ENCODE measurements at places on chromosomes 11 and 22. TPM values are rescaled to one million over a fixed set of nuclear protein-coding genes. Genes with fewer than 3 reads are reported as not detected.
A peak's percentile ranks its signal among the peaks of the same experiment; 100 is the strongest.

APOL5 gene
- not detected for total RNA-seq

TMA7B gene
- total RNA-seq: not detected

YPEL1 gene
- 1.6 TPM for total RNA-seq

ADORA2A gene
- total RNA-seq: 19.4 TPM

CBLIF gene
- not detected for total RNA-seq

CSNK2A3 gene
- total RNA-seq: 0.78 TPM

HORMAD2 gene
- total RNA-seq: not detected

APOBEC3H gene
- not detected for total RNA-seq

NXPE4 gene
- not detected for total RNA-seq

LMO2 gene
- total RNA-seq: 8.0 TPM

OOSP4A gene
- not detected for total RNA-seq

TLCD5 gene
- total RNA-seq: 3.0 TPM

KCNJ1 gene
- not detected for total RNA-seq

SHANK2 gene
- 94.9 TPM for total RNA-seq

CFAP300 gene
- not detected for total RNA-seq

DNA sequence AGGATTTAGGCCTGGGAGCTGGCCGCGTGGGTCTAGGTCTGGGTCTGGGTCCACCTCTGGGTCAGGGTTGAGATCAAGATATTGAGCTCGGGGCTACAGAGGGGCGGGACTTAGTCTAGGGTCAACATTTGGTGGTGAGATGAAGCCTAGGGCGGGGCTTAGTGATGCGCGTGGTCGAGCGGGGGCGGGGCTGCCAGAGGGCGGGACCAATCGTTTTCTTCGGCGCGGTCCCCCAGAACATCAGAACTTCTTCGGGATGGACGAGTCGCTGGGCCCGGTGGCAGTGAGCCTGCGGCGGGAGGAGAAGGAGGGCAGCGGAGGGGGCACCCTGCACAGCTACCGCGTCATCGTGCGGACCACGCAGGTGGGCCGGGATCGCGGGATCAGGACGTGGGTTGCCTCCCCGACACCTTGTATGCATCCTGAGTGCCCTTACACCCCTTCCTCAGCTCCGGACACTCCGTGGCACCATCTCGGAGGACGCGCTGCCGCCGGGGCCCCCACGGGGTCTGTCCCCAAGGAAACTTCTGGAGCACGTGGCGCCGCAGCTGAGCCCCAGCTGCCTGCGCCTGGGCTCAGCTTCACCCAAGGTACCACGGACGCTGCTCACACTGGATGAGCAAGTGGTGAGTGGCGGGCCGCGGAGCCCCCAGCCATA is 4.2 kb downstream of the SIPA1 start:
- H3K4me3 ChIP-seq: no peak overlapping the region
- no peaks in the 10 kb centered on the region for H3K36me3 ChIP-seq
- DNase-seq: no peak
- no peak overlapping the region for H3K27ac ChIP-seq
- no peaks in the 10 kb centered on the region for H3K27me3 ChIP-seq
- peaks cover 23% of the 10 kb centered on the region for H3K4me1 ChIP-seq

DNA sequence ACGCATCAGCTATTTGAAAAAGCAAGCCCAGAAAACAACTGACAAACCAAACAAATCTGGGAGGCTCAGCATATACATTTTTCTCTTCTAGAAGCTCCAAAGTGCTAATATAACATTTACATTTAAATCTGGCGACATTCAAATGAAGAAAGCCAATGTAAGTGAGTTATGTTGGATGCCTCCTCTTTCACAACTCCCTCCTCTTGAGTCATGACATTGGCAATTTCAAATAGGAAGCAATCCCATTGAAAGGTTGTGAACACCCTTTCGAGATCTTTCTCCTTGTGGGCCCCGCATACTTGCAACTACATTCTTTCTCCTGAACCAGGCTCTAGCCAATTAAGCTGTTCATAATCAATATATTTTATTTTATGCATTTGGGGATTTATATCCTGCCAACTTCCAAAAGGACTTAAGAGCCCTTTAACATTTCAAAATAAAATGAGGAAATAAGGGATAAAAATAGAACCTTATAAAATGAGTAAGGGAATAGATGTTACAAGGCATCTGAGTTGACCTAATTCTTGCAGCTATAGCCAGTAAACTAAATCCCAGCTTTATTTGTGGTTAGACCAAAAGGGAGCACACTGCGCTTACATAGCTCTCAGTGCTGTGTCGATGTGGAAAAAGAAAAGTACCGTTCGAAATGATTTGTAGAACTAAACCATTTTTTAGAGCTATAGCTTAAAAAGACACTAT is 129.5 kb upstream of the SESN3 start:
- no peak for DNase-seq
- no peak overlapping the region for H3K27ac ChIP-seq
- H3K4me3 ChIP-seq: no peak overlapping the region
- H3K4me1 ChIP-seq: peaks cover 15% of the 10 kb centered on the region
- no peaks in the 10 kb centered on the region for H3K27me3 ChIP-seq

GRCh38 chr11:110317516-110317932 is 21.1 kb upstream of the RDX start:
- no peaks in the 10 kb centered on the region for H3K36me3 ChIP-seq
- no peaks in the 10 kb centered on the region for H3K27me3 ChIP-seq
- H3K4me1 ChIP-seq: peaks cover 9% of the 10 kb centered on the region
- no peak overlapping the region for H3K27ac ChIP-seq

- H3K4me1 ChIP-seq: no peaks in the 10 kb centered on the region
- H3K4me3 ChIP-seq: no peak overlapping the region
- H3K27me3 ChIP-seq: no peaks in the 10 kb centered on the region
Observed at GRCh38 chr11:30917859-30918478, 331.8 kb upstream of the MPPED2 start.

- peak overlapping the region; percentile 93 for H3K27ac ChIP-seq
- no peaks in the 10 kb centered on the region for H3K36me3 ChIP-seq
- DNase-seq: no peak
- H3K27me3 ChIP-seq: no peaks in the 10 kb centered on the region
Observed at GRCh38 chr11:93196816-93197379, 893 bp downstream of the SLC36A4 start.

- H3K27me3 ChIP-seq: no peaks in the 10 kb centered on the region
- peaks cover 2% of the 10 kb centered on the region for H3K4me1 ChIP-seq
- H3K4me3 ChIP-seq: no peak overlapping the region
- H3K36me3 ChIP-seq: no peaks in the 10 kb centered on the region
- no peak for DNase-seq
- H3K27ac ChIP-seq: no peak overlapping the region
Observed at GRCh38 chr11:9815486-9816136, 151.7 kb downstream of the SWAP70 start.

GRCh38 chr11:45083544-45084087 is 62.8 kb upstream of the PRDM11 start:
- H3K27ac ChIP-seq: no peak overlapping the region
- no peaks in the 10 kb centered on the region for H3K36me3 ChIP-seq
- no peak for DNase-seq
- no peak overlapping the region for H3K4me3 ChIP-seq

- DNase-seq: no peak
- H3K4me3 ChIP-seq: no peak overlapping the region
- no peaks in the 10 kb centered on the region for H3K27me3 ChIP-seq
- peaks cover 51% of the 10 kb centered on the region for H3K4me1 ChIP-seq
- H3K27ac ChIP-seq: no peak overlapping the region
Observed at GRCh38 chr11:94150704-94151685, 22.4 kb downstream of the PANX1 start.

GRCh38 chr11:12897867-12898266 is 111.2 kb upstream of the RASSF10 start:
- no peak for DNase-seq
- H3K27me3 ChIP-seq: no peaks in the 10 kb centered on the region
- H3K4me1 ChIP-seq: peaks cover 33% of the 10 kb centered on the region
- peaks cover 2% of the 10 kb centered on the region for H3K36me3 ChIP-seq

- H3K4me3 ChIP-seq: no peak overlapping the region
- no peaks in the 10 kb centered on the region for H3K36me3 ChIP-seq
- H3K4me1 ChIP-seq: no peaks in the 10 kb centered on the region
- no peak overlapping the region for H3K27ac ChIP-seq
- DNase-seq: no peak
- no peaks in the 10 kb centered on the region for H3K27me3 ChIP-seq
Observed at GRCh38 chr22:37406441-37407235, 20.6 kb downstream of the ELFN2 start.

DNA sequence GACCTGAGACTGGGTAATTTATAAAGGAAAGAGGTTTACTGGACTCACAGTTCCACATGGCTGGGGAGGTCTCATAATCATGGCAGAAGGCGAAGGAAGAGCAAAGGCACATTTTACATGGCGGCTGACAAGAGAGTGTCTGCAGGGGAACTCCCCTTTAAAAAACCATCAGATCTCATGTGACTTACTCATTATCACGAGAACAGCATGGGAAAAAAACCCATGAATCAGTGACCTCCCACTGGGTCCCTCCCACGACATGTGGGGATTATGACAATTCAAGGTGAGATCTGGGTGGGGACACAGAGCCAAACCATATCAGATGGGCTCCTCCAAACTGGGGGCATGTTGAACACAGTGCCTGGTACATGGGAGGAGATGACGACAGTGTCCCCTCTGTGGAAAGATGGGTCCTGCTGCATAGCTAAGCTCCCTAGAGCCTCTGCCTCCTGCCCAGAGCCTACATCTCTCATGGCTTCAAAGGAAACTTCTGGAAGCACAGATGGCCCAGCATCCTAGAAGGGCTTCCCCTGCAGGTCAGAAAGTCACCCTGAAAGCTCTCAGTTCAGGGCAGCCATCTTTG is 46.1 kb downstream of the MYEOV start:
- no peaks in the 10 kb centered on the region for H3K36me3 ChIP-seq
- DNase-seq: no peak
- no peak overlapping the region for H3K4me3 ChIP-seq
- peaks cover 15% of the 10 kb centered on the region for H3K4me1 ChIP-seq

- no peaks in the 10 kb centered on the region for H3K27me3 ChIP-seq
- no peak overlapping the region for H3K4me3 ChIP-seq
- no peaks in the 10 kb centered on the region for H3K4me1 ChIP-seq
- H3K36me3 ChIP-seq: no peaks in the 10 kb centered on the region
Observed at GRCh38 chr11:131642756-131643531, 272.5 kb downstream of the NTM start.

- no peak overlapping the region for H3K4me3 ChIP-seq
- H3K36me3 ChIP-seq: no peaks in the 10 kb centered on the region
- no peak for DNase-seq
- no peak overlapping the region for H3K27ac ChIP-seq
Observed at GRCh38 chr11:62491571-62492329, 54.9 kb downstream of the AHNAK start.

DNA sequence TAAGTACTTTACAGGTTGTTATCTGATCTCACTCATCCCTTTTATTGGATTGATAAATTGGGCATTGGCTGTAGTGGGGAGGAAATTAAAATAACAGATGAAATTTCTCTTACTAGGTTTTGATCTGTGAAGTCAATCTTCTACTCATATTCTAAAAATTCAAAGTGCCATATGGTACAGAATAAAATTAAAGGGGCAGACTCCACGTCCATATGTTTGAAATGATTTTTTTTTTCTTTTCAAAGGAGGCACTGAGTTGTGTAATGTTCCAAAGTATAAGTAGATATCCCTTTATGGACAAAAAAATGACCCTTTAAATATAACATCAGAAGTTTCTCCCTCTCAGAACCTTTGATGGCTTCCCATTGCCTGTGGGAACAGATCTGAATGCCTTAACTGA is 207.4 kb downstream of the DBX1 start:
- peaks cover 49% of the 10 kb centered on the region for H3K4me1 ChIP-seq
- H3K27ac ChIP-seq: peak overlapping the region; percentile 32
- H3K27me3 ChIP-seq: no peaks in the 10 kb centered on the region
- no peak overlapping the region for H3K4me3 ChIP-seq

- H3K27me3 ChIP-seq: no peaks in the 10 kb centered on the region
- no peak overlapping the region for H3K27ac ChIP-seq
- H3K4me1 ChIP-seq: peaks cover 19% of the 10 kb centered on the region
- H3K36me3 ChIP-seq: peaks cover 7% of the 10 kb centered on the region
- DNase-seq: no peak
Observed at GRCh38 chr22:32407312-32407711, 4.7 kb downstream of the RTCB start.

DNA sequence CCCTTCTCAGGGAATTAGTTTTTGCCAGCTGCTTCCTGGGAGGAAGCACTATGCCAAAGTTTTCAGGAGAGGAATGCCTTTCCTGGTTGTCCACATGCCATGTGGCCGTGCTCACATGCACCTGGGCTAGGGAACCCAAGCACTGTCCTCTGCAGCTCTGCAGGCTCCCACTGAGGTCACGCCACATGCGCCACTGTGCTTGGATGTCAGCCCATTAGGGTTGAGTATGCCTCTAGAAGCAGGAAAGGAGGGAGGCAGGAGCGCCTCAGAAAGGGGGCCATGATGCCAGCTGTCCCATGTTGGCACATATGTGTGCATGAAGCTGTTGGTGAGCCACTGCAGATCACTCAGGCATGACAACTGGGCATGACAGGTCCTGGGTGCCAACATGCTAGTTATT is 81.6 kb upstream of the SUSD2 start:
- no peak overlapping the region for H3K27ac ChIP-seq
- H3K4me1 ChIP-seq: no peaks in the 10 kb centered on the region
- DNase-seq: no peak
- peaks cover 21% of the 10 kb centered on the region for H3K36me3 ChIP-seq
- H3K27me3 ChIP-seq: no peaks in the 10 kb centered on the region

GRCh38 chr11:1875093-1875850 is 16.4 kb downstream of the PRR33 start:
- peaks cover 28% of the 10 kb centered on the region for H3K4me1 ChIP-seq
- DNase-seq: no peak
- H3K36me3 ChIP-seq: no peaks in the 10 kb centered on the region
- H3K4me3 ChIP-seq: no peak overlapping the region
- no peaks in the 10 kb centered on the region for H3K27me3 ChIP-seq

GRCh38 chr11:227824-228379 is 8.2 kb downstream of the SIRT3 start:
- H3K4me1 ChIP-seq: no peaks in the 10 kb centered on the region
- no peaks in the 10 kb centered on the region for H3K36me3 ChIP-seq
- no peak overlapping the region for H3K27ac ChIP-seq
- H3K27me3 ChIP-seq: no peaks in the 10 kb centered on the region

GRCh38 chr11:128135451-128135850 is 451.9 kb downstream of the ETS1 start:
- H3K27ac ChIP-seq: peak overlapping the region; percentile 33
- no peaks in the 10 kb centered on the region for H3K36me3 ChIP-seq
- DNase-seq: no peak
- H3K4me1 ChIP-seq: peaks cover 20% of the 10 kb centered on the region

- no peak overlapping the region for H3K4me3 ChIP-seq
- DNase-seq: no peak
- peaks cover 8% of the 10 kb centered on the region for H3K4me1 ChIP-seq
- no peak overlapping the region for H3K27ac ChIP-seq
- H3K27me3 ChIP-seq: no peaks in the 10 kb centered on the region
Observed at GRCh38 chr11:125110506-125110905, 920 bp downstream of the TMEM218 start.

GRCh38 chr11:130549393-130549999 is 101.1 kb downstream of the ADAMTS15 start:
- H3K4me1 ChIP-seq: no peaks in the 10 kb centered on the region
- no peak for DNase-seq
- H3K27me3 ChIP-seq: no peaks in the 10 kb centered on the region
- H3K27ac ChIP-seq: no peak overlapping the region

- no peaks in the 10 kb centered on the region for H3K36me3 ChIP-seq
- H3K4me3 ChIP-seq: no peak overlapping the region
- H3K27me3 ChIP-seq: no peaks in the 10 kb centered on the region
- no peak overlapping the region for H3K27ac ChIP-seq
Observed at GRCh38 chr11:12232817-12233601, 122.6 kb downstream of the MICAL2 start.

GRCh38 chr11:43418197-43418596 is 59.5 kb downstream of the TTC17 start:
- H3K27me3 ChIP-seq: no peaks in the 10 kb centered on the region
- H3K4me1 ChIP-seq: no peaks in the 10 kb centered on the region
- no peak for DNase-seq
- no peaks in the 10 kb centered on the region for H3K36me3 ChIP-seq
- H3K4me3 ChIP-seq: no peak overlapping the region

- DNase-seq: no peak
- H3K4me3 ChIP-seq: no peak overlapping the region
- no peaks in the 10 kb centered on the region for H3K36me3 ChIP-seq
- H3K27ac ChIP-seq: no peak overlapping the region
Observed at GRCh38 chr11:14393129-14393528, 34.1 kb upstream of the RRAS2 start.

All from body of pancreas (tissue), 4 donors.